ENCODE measurements at places on chromosomes 1 and 21.

DNA sequence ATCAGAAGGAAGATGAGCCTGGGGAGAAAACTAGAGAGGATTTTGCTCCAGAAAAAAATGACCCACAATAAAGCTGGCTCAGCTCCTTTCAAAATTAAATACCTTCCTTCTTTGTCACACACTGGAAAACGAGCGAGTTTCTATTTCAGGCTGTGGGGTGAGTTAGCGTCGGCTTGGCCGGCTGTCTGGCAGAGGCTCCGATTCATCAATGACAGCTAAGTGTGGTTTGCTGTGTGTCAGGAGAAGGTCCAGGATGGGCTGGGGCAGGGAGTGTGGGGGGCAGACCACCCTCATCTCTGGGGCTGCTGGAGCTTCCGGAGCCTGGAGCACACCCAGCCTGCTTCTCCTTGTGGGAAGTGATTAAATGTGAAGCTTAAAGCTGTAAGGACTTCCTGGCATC, 120.2 kb downstream of the ETS2 start:
- DNase-seq, result no peak

DNA sequence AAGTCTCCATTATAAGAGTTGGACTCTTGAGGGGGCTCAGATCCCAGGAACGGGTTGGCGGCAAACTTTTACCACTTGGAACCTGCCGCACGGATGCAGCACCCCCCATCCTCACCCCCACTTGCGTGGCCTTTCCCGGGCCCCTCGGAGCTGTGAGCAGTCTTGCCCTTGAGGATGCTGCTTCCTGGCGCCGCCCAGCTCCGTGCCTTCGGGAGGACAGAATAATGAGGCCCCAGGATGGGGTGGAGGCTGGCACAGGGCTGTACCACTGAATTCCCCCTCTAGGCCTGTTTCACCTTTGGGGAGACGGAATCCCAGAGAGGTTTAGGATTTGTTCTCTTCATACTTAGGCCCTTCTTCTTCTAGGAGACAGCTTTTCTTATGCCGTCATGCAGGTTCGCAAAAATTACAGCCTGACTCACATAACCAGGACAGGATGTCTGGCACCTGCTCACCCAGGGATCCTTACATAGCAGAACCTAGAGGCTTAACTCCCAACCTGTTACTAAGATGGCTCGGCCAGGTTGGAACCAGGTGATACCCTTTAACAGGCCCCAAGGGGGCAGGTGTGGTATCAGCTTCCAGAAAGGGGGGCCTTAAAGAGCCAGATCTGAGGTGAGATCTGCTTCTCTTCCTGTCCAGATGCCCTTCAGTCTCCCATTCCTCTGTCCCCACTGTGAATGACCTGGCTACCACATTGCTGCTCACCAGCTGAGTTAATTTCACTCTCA, 1.5 kb downstream of the TRNP1 start:
- DNase-seq, result peak; percentile 9

DNA sequence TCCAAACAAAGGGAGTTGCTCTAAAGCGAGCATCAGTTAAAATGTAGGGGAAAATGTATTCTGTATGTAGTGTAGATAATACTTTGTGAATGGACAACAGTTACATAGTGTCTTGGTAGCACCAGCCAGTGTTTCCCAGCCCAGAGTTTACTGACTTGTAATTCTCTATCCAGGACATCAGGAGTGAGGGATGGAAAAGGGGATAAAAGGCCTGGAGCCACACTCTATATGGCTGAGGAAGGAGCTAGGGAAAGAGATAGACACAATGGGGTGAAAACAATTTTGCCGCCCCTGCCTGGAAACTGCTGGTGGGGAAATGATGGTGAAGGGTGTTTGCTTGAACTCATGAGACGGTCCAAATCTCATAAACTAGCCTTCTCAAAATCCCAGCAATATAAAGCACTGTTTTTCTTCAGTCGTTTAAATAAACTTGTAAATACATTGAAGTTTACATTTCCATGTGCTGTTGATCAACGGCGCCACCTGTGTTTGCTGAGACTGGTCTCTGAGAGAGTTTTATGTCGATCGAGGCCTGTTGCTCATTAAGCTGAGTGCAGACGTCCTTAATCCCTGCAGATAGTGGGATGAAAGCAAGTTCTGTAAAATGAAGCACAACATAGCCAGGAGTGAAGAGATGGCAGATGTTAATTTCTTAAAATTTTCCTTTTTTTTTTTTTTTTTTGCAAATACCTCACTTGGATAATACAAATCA, 27.9 kb upstream of the AGO1 start:
- no peak for DNase-seq

- no peak for DNase-seq
These were observed 11.7 kb downstream of the CNIH4 start for GRCh38 chr1:224368409-224368808.

GRCh38 chr1:230054092-230054749, 12.8 kb upstream of the GALNT2 start:
- DNase-seq, result no peak

DNA sequence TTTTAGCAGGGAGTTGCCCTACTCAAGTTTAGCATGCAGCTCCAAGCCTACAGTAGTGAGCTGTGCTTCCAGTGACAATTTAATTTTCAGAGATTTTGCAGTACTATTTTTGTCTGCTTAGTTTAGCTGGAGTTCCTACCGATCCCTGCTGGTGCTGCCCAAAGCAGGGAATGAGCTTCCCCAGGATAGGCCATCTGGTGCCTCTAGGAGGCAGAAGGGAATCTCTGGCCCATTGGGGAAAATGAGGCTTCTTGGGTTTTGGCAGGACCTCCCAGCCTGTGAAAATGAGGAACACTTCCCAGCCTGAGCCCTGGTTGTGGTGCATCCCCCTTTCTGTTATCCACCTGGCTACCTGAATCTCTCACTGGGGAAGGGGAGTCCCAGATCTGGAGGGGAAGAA, 149.2 kb downstream of the RASAL2 start:
- DNase-seq, result no peak
